ENCODE measurements at places on chromosomes 7 and 10.

GRCh38 chr7:129150199-129150996 lies 5.9 kb downstream of the TSPAN33 start:
- DNase-seq, result no peak

DNA sequence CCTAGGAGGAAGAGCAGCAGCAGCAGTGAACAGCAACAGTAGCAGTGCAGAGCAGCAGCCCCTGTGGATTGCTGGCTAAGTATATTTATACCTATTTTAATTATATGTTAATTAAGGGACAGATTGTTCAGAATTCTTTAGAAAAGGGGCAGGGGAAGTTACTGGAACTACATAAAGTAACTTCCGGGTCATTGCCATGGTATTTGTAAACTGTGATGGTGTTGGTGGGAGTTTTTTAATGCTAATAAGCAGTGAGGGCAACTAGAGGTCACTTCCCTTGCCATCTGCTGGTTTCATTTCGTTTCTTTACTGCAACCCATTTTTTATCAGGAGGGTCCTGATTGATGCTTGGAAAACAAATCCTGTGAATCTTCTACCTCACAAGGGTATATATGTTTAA lies 229.8 kb upstream of the PODXL start:
- no peak for DNase-seq

DNA sequence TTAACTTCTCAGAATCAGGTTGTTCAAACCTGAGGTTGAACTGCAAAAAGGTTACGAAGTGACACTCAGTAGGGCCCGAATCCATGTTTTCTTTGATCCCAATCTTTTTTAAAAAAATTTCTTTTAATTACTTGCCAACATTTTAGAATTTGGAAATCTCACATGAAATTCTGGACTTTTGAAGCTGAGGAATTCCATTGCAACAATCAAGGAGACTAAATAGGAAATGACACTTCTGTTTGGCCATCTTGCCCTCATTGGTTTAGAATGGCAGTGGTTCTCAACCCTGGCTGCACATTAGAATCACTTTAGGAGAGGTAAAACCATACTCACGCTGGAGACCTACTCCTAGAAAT lies 471 bp upstream of the TOMM7 start:
- DNase-seq, result no peak

- DNase-seq, result no peak
Measured at GRCh38 chr10:112465299-112465883, 18.4 kb downstream of the VTI1A start.

DNA sequence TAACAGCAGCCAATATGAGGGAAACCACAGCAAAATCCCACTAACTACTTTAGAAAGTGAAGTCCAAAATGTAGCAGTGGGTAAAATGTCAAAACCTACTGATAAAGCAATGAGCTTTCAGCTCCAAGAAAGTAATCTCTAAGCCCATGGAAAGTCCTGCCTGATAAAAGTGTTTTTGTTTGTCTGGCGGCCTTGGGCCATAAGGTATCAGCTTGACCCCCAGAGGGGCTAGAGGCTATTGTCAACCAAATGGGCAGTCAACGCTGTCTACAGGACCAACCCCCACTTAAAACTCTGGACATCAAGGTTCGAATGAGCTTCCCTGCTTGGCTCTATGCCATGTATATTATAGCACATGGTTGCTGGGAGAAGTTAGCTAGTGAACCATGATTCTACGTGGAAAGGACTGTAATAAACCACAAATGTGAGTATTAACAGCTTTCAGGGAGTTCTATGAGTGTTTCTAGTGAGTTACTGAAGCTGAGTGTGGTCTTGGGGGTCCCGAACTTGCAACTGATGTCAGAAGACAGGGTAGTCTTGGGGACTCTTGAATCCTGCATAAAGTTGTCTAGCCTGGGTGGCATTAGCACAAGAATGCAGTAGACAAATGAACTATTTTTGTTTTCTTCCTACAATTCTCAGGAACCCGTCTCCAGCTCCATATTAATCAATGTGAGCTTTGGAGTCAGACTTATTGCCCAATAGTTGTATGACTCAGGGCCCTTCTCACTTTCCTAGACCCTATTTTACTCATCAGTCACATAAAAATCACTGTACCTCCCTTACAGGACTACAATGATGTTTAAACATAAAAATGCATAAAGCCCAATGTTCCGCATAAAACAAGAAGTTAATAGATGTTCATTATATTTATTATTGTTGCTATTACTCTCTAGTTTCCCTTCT lies 164.9 kb downstream of the DGKI start:
- no peak for DNase-seq

GRCh38 chr7:100735730-100736129 lies 2.3 kb downstream of the ZAN start:
- DNase-seq, result no peak

DNA sequence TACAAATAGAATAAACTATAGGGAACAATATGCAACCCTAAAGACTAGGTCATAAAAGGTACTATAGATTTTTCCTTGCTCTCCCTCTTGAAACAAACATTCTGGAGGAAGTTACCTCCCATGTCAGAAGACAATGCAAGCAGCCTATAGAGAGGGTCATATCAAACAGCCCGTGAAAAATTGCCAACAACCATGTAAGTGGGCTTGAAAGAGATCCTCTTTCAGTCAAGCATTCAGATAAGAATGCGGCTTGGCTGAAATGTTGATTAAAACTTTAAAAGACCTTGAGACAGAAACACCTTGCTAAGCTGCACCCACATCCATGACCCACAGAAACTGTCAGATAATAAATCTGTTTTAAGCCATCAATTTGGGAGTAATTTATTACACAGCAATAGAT lies 526.6 kb upstream of the GHITM start:
- DNase-seq, result no peak

DNA sequence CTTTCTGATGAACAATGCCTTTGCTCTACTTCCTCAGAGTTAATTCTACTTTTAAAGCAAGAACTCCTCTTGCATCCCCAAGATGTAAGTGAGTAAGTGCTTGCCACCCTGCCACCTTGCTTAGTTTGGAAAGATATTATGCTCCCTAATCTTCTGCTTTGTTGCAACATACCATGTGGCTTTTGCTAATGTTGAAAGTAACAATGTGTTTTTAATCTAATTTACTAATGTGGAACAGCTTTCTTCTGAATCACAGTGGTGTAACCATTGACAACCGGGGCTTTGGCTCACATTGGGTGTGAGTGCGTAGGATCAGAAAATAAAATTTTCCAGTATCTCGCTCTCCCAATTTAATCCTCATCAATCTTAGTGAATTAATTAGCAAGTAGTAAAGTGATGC lies 254.1 kb upstream of the PTER start:
- no peak for DNase-seq

DNA sequence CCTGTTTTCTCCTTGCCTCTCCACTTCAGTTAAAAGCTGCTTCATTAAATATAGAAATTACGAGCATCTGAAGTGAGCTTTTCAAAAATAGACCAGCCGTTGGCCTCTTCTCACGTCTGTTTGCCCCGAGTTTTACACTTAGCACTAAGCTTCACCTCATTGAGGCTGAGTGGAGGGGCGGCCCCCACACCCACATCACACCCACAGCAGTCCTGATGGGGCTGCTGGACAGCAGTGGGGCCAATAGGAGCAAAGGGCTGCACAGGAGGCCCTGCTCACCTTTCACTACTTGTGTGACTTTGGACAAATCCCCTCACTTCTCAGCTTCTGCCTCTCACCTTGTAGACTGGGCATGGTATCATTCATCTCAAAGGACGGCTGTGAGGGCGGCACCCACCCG lies 677.8 kb downstream of the SDK1 start:
- no peak for DNase-seq

GRCh38 chr7:121272676-121273075 lies 56.1 kb upstream of the WNT16 start:
- no peak for DNase-seq

DNA sequence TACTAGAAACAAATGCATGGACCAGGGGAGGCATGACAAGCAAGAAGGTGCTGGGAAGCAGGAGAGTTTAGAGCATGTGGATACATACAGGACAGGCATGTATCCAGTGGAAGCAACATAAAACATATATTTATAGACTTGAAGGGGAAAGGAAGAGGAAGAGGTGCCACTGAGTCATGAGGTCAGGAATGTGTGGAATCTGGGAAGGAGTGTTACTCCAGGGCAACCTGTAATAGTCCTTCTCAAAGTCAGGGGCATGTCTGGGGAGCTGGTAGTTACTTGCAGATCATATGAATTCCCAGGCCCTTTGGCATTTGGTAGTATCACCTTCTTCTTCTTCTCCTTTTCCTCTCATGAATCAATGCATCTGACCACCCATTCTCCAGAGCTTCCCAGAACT lies 246.6 kb downstream of the XPNPEP1 start:
- no peak for DNase-seq

- DNase-seq, result no peak
Measured at GRCh38 chr7:92622685-92623084, 32.5 kb upstream of the FAM133B start.
